ENCODE measurements at places on chromosomes 16 and 17.

GRCh38 chr17:55735731-55736405 is 13.2 kb upstream of the TMEM100 start:
- peak; percentile 84 for DNase-seq

GRCh38 chr16:12801511-12802042 is 2.1 kb downstream of the CPPED1 start:
- DNase-seq: peak; percentile 94

GRCh38 chr17:28416703-28417311 is 10.8 kb upstream of the SLC46A1 start:
- peak; percentile 82 for DNase-seq

DNA sequence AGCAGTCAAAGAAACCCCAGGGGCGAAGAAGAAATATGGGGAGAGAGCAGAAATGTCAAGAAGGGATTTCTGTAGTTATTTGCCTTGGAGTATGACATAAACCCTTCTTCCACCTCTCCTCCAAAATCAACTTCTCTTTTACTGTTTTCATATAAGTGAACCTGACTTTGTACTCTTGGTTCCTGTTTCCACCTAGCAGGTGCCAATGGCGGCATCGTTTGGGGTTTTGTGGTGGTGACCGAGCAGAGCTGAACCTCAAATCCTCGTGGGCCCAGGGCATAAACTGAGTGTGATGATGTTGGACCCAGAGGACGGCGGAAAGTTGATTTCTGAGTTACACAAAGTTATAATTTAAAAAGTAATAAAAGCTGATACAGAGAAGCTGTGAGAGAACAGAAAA is 39.6 kb upstream of the PSMD7 start:
- no peak for DNase-seq

DNA sequence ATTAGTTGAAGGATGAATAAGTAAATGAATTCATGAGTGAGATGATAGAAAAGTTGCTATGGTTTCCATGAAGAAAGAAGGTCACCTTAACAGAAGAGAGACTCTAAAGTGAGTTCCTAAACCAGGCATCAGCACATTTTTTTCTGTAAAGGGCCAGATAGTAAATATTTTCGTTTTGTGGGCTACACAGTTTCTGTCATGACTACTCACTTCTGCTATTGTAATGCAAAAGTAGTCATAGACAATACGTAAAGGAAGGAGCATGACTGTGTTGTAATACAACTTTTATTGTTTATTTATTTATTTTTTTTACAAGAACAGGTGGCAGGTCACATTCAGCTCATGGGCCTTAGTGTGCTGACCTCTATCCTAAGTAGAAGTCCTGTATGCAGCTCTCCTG is 426.1 kb upstream of the DYNLRB2 start:
- DNase-seq: no peak

- no peak for DNase-seq
Observed at GRCh38 chr16:72468582-72468981, 296.6 kb upstream of the PMFBP1 start.
